Endothelial cell (in vitro differentiated cells): ENCODE measurements at places on chromosomes 11 and 22.

GRCh38 chr22:42376711-42377554 is 55.3 kb downstream of the NFAM1 start:
- no peak for DNase-seq

GRCh38 chr11:33545931-33546330 is 154.7 kb downstream of the C11orf91 start:
- no peak for DNase-seq

- DNase-seq, result peak; percentile 83
Observed at GRCh38 chr11:131691181-131692041, 321.0 kb downstream of the NTM start.

GRCh38 chr11:110471371-110471770 is 41.6 kb downstream of the FDX1 start:
- DNase-seq, result no peak

- DNase-seq, result no peak
Observed at GRCh38 chr11:66317723-66318599, 1.1 kb upstream of the CD248 start.

GRCh38 chr11:29333993-29334775 is 682.6 kb downstream of the KCNA4 start:
- DNase-seq, result no peak

GRCh38 chr11:67369801-67370284 is 3.6 kb downstream of the CLCF1 start:
- DNase-seq, result no peak

DNA sequence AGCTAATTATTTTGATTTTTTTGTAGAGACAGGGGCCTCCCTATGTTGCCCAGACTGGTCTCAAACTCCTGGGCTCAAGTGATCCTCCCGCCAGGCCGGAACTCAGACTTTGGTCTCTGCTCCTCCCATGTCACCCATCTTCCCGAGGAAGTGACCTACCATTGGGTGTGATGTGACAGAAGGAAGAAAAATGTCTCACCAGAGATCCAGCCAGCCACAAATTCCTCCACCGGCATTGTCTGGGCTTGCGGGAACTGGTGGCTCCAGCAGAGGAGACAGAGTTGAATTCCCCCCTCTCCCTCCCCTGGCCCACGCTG is 772 bp downstream of the SLC25A45 start:
- DNase-seq, result no peak

DNA sequence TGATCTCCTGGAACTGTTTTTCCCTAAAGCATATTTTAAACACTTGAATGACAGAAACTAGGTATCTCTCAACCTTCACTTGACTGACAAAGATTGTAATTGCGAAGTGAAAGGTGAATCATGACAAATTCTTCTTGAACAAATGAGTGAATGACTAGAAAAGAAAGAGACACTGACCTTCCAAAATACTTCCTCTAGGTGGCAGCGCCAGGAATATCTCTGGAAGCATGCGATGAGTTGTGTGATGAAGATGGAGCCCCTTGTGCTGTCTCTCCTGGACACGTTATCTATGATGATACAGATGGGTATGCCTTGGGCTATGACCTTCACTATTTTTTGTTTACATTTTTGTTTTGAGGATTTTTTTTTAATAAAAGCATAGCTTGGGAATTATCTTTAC is 7.0 kb upstream of the CASP12 start:
- DNase-seq, result no peak

DNA sequence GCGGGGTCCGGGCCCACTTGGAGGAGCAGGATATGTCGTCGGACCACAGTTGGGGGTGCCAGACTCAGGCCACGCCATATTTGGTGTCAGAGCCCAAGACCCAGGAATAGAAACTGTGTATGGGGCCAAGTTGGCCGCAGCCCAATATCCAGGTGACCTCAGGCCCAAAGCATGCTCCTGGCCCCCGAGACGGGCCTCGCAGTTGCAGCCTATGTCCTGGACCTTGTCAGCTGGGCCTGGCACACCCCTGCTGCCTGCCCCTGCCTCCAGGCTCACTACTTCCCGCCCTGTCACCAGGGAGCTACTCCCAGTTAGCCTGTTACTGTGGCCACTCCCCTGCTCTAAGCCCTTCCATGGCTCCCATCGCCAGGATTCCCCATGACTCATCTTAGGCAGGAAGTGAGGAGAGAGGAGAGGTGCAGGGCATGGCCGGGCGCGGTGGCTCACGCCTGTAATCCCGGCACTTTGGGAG is 23.1 kb downstream of the A4GALT start:
- no peak for DNase-seq

DNA sequence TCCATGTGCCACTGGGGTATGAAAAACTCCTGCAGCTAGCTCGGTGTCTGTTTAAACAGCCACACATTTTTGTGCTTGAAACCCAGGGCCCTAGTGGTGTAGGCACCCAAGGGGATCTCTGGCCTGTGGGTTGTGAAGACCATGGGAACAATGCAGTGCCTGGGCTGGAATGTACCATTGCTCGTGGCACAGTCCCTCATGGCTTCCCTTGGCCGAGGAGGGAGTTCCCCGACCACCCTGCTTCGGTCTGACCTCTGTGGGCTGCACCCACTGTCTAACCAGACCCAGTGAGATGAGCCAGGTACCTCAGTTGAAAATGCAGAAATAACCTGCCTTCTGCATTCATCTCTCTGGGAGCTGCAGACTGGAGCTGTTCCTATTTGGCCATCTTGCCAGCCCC is 214.0 kb downstream of the TRPC6 start:
- DNase-seq, result no peak

DNA sequence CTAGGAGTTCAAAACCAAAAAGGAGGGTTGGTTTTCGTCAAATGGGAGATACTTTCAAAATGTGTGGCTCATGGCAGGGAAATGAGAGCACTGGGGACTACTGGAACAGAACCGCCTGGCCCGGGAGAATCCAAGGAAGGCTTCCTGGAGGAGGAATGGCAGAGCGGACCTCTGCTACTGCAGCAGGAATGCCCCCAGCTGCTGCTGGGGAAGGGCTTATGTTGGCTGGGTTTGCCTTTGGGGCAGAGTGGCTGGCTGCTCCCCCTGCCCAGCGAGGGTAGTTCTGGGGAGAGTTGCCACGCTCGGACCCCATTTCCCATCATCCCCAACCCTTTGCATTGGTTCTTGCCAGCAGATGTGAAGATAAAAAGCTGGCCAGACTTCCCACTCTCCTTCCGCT is 10.6 kb upstream of the APOBEC3A start:
- no peak for DNase-seq

GRCh38 chr11:119337581-119338317 is 2.9 kb downstream of the C1QTNF5 start:
- no peak for DNase-seq

- DNase-seq, result no peak
Observed at GRCh38 chr11:106131998-106132397, 54.5 kb downstream of the AASDHPPT start.

DNA sequence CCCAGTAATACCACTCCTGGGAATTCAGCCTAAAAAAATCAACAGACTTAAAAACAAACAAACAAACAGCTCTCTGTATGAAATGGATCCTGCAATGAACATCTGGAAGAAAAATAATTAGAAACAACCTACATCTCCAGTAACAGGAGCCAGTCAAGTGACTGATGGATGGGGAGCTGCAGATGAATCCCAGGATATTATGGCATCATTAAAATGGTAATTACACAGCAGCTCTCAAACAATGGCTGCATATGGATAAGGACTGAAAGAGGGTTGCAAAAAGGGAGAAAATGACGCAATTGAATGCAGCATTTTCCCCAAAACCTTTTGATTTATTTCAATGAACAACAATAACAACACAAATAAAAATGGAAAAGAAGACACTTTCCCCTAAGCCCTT is 4.1 kb downstream of the NPTXR start:
- no peak for DNase-seq

GRCh38 chr11:103637295-103637694 is 399.1 kb upstream of the DDI1 start:
- no peak for DNase-seq

DNA sequence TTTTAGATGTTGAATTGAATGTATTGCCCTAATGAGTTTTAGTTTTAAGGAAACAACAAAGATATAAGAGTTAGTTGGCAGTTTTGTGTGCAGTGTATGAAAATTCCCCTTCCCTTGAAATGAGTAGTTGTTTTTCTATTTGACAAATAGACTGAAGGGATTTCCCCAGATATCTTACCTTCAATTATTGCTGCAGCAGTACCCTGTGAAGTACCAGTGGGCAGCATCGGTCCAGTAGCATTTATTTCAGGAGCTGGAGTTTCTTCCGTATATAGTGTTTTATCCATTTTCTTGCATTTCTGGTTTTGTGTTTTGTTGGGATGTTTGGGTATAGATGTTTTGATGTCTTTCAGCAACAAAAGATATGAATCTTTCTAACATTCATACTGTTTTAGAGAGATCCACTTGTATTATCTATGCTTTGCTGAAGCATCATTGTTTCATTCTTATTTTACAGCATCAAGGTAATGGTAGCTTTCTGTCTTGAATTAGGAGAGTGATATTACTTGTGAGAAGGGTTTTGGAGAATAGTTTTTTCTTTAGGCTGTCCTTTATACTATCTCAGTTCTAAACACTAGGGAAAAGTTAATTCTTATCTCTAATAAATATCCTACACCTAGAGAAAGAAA is 7.4 kb downstream of the KMT2A start:
- DNase-seq, result no peak

DNA sequence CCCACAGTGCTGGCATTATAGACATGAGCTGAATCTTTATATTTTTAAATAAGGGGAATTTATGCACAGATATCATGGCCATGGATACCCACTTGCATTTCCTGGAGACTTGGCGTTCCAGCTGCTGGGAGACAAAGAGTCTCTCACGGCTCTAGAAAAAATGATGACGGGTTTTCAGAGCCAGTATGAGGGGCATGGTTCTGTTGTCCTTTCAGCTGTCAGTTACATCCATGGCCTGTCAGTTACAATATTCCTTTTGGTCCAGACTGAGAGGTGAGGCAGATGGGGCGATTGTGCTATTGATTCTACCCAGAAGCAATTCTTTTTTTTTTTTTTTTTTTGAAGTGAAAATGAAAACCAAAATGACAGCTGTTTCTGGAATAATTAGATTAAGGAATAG is 29.7 kb downstream of the USH1C start:
- DNase-seq, result no peak

DNA sequence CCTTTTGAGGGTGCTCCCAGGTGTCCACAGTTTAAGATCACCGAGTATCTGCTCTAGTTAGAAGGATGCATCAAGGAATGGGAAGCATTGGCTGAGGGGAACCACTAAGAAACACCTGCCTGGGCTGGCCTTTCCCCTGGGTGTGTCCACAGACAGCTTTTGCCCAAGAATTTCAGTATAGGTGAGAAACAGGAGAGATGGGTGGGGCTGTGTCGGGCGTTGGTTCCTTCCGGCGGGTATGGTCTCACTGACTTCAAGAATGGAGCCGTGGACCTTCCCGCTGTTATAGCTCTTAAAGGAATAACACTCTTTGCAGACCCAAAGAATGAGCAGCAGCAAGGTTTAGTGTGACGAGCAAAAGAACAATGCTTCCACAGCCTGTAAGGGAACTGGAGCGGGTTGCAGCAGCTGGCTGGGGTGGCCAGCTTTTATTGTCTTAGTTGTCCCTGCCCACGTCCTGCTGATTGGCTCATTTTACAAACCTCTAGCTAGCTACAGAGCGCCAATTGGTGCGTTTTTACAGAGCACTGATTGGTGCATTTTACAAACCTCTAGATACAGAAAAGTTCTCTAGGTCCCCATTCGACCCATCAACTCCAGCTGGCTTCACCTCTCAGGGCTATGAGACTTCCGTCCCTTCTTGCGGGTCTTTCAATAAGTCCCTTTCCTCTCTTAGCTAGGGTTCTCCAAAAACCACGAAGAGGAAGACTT is 2.4 kb downstream of the FADS1 start:
- DNase-seq, result peak; percentile 30

GRCh38 chr11:59173964-59174663 is 2.2 kb downstream of the DTX4 start:
- DNase-seq, result no peak

- no peak for DNase-seq
Observed at GRCh38 chr11:1201395-1202153, 21.3 kb upstream of the MUC5B start.

DNA sequence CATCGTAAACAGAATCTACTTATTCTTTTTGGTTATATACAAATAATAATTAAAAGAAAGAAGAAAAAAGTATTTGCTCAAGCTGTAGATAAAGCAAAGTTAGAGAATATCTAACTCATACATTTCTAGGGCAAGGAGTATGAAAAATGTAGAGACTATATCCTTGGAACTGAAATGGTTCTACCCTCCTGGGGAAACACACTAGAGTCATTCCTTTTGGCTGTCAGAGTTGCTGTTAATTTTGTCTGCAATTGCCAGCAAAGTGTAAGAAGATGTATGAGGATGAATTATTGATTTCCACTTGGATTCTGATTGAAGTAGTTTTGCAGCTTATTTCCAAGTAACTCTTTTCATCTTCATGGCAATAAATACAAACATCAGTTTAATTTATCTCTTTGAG is 69.1 kb downstream of the SLC17A6 start:
- no peak for DNase-seq

- DNase-seq, result no peak
Observed at GRCh38 chr11:45959851-45960250, 37.4 kb downstream of the LARGE2 start.

DNA sequence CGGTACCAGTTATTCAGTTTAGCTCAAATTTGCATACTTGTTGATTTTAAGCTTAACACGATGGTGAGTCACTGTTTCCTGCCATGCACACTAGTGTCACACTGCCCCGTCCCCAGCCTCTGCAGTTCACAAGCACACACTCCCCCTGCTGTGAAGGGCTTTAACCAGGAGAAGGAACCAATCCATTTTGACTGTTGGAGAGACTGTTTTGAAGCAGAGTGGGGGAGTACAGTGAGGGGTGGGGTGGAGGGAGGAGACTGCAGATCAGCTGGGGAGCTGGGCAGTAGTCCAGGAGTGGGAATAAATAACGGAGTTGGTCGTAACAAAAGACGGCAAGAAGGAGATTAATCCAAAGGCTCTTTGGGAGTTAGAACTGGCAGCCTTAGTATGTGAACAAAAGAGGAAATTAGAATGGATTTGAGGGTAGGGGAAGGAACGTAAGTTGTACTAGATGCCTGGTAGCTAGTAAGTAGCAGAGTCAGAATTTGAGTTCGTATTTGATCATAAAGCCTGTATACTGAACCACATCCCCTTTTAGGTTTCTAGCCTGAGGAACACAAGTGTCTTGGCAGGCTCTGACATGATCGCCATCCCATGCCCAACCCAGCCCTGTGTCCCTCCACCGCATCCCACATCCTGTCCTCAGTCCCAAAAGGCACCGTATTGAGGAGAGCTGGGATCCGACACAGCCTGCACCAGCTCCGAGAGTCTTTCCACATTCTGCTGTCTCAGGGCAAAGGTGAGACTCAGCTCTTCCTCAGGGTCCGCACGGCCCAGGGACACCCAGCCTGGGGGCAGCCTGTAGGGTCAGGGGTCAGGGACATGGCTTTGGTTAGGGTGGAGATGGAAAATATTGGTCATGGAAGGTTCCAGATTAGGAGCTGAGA is 862 bp downstream of the TPP1 start:
- no peak for DNase-seq

- DNase-seq, result no peak
Observed at GRCh38 chr11:62013537-62014476, 46.4 kb upstream of the FTH1 start.

- no peak for DNase-seq
Observed at GRCh38 chr22:28857288-28857687, 26.1 kb upstream of the ZNRF3 start.

GRCh38 chr11:89608234-89608966 is 101.7 kb upstream of the TRIM77 start:
- no peak for DNase-seq

GRCh38 chr22:44892803-44893730 is 116.7 kb downstream of the PHF21B start:
- DNase-seq, result no peak

GRCh38 chr11:9065607-9066432 is 25.6 kb downstream of the SCUBE2 start:
- no peak for DNase-seq
